ENCODE measurements at places on chromosomes 3 and 15.

DNA sequence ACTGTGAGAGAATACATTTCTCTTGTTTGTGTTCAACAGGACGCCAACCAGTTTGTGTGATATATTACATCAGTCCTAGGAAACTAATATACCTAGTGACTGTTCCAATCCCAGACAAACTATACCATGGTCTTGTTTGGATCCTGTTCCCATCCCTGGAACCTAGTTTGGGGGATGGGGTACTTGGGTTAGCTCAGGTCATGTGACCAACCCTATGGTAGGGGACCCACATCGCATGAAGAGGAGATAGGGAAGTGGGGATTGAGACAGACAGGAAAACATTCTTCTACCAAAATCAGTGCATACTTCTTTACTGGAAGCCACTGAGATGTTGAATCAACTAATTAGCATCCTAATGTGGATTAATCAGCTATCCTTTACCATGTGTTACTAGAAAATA, 146.1 kb downstream of the THSD4 start:
- DNase-seq, result no peak

- peak; percentile 51 for DNase-seq
Measured at GRCh38 chr3:185825639-185826481, 1.0 kb upstream of the IGF2BP2 start.

- DNase-seq, result no peak
Measured at GRCh38 chr3:35680866-35681650, 41.7 kb downstream of the ARPP21 start.

GRCh38 chr15:48060396-48060795, 60.4 kb upstream of the SLC24A5 start:
- DNase-seq, result no peak

DNA sequence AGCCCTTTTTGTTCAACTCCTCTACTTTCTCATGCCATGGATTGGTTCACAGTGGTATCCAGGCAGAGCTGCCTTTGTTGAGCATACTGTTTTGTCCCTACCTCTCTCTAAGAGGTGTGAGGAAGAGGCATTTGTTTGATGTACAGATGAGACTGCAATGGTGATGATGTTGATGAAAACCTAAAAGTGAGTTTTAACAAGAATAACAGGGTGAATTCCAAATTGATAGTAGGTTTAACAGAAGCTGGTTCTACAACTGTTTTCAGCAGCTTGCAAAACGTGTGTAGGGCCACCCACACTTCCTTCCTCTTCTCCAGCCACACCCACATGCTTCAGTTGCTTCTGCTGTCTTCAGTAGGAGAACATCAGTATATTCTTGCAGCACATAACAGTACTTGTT, 10.2 kb downstream of the SNRK start:
- peak; percentile 4 for DNase-seq

DNA sequence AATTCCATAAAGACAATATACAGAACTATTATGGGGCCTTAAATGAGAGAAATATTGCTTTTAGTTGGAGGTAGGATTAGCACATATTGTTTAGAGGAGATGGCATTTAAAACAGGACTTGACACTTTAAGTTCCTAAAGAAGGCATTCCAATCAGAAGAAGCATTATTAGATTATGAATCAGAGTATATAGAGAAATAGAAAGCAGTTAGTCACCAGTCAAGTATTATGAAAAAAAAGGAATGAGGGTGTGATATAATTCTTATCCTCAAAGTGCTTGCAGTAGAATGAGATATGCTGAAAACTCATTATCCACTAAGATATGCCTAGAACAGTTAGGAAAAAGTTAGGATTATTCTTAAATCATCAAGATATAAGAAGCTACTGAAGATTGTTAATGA, 456.2 kb downstream of the ZNF385D start:
- peak; percentile 79 for DNase-seq

GRCh38 chr15:62104846-62105245, 38.1 kb downstream of the C2CD4A start:
- no peak for DNase-seq

GRCh38 chr15:64527263-64527984, 67.0 kb downstream of the ZNF609 start:
- DNase-seq, result peak; percentile 64

DNA sequence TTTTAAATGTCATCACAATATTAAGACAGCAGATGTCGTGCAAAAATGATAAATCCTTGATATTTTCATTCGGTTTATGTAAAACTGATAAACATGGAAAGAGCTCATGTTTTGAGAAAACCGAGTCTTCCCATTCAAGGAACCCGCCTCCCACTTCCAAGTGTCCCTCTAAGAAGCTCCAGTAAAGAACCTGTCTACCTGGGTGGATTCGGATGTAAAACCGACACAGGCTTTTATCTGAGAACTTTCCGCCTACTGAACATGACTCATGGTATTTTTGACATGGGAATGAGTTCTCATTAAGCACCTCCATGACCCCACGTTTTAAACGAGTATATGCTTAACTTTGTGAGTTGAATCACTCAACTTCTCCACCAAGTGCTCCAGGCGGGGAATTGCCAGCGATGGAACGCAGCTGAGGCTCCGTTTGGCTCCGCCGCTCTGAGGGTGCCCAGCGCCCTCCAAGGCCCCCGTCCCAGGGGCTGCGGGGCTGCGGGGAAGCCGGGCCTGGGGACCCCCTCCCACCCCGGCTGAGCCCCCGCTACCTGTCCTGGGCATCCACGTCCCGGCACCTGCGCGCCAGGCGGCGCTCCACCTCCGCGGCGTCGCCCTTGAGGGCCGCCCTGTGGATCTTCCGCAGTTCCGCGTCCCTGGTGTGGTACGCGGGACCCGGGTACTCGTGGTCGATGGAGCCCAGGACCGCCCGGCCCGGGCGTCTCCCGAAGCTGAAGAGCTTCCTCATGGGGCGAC, 119.9 kb downstream of the LMLN start:
- DNase-seq, result no peak

DNA sequence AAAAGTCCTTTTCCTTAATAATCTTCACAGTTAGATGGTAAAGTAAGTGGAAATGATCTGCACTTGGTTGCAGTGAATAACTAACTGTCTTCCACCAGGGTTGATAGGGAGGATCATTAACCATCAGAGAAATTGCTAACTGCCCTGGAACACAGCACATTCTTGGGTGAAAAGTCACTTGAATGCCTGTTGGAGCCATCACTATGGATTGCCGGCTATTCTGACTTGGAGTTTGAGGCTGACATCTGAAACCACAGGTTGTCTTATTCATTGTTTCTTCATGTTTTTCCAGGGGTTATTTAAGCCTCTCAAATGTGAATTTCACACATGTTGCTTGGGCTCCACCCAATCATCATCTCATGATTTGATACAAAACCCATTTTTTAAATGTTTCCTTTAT, 901.4 kb downstream of the MCTP2 start:
- peak; percentile 85 for DNase-seq

DNA sequence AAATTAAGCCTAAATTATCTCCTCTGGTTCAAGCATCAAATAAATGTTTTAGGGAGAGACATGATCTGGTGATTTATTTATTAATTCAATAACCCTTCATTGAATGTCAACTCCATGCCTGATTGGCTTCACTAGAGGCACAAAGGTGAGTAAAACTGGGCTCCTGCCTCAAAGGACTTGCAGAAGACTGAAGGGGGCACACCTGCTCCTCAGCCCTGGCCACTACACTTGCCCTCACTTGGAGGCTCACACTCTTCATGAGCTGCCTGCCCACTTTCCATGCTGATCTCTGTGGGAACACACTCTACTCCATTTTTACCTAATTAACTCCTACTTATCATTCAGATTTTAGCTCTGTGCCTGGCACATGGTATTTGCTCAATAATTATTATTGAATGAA, 84.4 kb upstream of the KCNMB2 start:
- DNase-seq, result no peak

- DNase-seq, result no peak
Measured at GRCh38 chr3:132236701-132237651, 80.2 kb upstream of the ACP3 start.

GRCh38 chr15:100905850-100906249, 13.3 kb upstream of the LRRK1 start:
- no peak for DNase-seq

GRCh38 chr15:81751816-81752545, 293.8 kb downstream of the MEX3B start:
- DNase-seq, result no peak

GRCh38 chr3:57942872-57943283, 65.3 kb upstream of the FLNB start:
- peak; percentile 42 for DNase-seq

DNA sequence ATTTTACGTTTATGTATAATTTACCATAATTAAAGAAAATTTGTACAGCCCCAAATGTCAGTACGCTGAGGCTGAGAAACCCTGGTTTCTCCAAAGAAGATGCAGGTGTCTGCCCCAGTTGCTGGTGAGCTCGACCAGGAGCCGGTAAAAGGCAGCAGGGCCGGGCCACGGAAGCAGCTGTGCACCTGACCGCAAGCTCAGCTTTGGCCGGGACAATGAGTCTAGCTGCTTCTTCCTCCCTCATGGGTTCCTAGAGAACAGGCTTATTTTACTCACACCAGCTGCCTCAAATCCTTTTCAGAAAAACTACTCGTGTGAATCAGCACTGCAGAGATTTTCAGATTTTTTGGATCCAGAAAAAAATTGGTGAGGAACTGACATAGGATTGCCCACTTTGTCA, 18.0 kb upstream of the ZXDC start:
- no peak for DNase-seq

- no peak for DNase-seq
Measured at GRCh38 chr3:46905213-46905560, 27.7 kb downstream of the PTH1R start.

GRCh38 chr3:29512641-29513040, 231.8 kb downstream of the RBMS3 start:
- no peak for DNase-seq

- DNase-seq, result no peak
Measured at GRCh38 chr15:77506311-77507142, 85.8 kb downstream of the HMG20A start.

DNA sequence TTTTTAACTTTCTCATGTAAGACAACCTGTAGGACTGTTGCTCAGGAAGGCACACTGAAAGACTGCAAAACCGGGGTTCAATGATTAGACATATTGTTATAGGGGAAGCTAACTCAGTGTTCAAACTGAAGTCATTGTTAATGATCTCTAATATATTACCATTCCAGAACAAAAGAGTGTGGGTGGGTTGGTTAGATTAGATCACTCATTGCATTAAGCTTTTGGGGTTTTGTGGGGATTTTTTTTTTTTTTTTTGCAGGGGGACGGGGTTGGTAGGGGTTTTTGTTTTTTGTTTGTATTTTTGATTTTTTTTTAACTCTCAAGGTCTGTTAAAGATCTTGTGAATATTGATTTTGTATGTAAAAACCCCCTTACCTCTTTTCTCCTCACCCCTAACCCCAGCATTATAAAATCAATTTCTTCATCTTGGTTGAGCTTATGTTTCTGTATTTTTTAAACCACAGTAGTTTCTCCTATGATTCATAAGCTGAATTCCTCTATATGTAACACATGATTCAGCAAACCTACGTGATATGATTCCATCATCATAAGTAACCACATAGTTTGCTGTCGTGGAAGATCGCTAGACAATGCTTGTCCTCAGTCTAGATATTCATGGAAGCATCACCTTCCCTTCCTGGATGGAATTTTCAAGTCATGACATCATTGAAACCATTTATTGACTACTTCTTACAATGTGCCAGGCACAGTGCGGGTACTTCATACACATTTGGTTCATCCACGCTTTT, 544.1 kb upstream of the MDFIC2 start:
- peak; percentile 97 for DNase-seq

DNA sequence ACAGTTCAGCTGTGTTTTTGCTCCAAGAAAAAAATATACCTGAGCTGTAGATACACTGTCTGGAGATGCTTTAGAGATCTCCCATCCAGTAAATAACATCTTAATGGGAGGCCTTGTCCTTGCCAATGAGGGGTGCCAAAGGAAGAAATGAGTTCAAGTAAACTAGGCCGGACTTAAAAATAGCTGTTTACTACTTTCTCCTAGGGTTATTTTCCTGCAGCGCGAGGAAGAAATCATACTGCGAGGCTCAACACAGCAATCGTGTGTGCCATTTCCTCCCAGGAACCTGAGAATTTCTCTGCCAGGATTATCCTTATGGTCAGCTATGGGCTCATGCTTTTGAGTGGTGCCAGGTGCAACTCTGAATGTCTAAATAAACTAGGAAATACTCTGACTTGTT, 71.9 kb downstream of the CMTM8 start:
- no peak for DNase-seq

DNA sequence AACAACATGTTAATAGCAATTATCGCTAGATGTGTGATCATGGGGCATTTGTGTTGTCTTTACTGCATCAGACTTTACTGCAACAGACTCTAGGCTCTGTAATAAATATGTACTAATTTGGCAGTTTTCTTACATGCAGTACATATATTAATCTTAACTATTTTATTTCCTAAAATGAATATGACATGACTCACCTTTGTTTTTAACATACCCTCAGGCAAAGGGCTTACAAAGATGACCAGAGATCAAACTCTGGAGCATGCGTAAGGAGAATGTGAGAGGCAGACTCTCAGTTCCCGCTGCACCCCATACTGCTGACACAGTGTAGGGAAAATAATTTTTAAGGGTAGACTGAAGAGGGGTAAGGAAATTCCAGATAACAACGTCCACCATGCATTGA, 7.2 kb upstream of the FAM174B start:
- no peak for DNase-seq

- peak; percentile 46 for DNase-seq
Measured at GRCh38 chr3:169264711-169265110, 398.8 kb downstream of the MECOM start.

- DNase-seq, result no peak
Measured at GRCh38 chr3:146227486-146227885, 23.4 kb downstream of the PLSCR4 start.

DNA sequence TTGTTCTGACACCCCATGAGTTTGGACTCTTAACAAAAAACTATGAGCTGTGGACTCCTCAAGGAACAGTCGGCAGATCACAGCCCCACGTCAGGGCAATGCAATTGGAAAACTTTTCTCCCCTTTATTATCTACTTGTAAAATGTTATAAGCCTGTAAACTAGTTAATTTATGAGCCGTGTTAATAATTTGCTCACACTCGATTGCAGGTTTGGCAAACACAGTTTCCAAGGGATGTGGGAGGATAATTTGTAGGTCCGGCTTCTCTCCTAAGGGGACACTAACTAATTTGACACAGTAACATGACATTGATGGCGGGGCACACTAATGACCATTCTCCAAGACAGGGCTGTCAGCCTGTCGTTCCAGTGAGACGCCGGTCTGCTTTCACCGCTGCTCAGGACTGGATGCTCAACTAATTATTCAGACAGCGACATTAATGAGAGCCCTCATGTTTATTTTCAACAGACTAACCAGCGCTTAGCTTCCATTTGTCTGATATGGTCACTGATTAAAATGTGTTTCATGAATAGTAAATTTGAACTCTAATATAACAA, 222.1 kb downstream of the FOXP1 start:
- DNase-seq, result no peak

GRCh38 chr3:66738625-66739365, 238.0 kb upstream of the LRIG1 start:
- DNase-seq, result peak; percentile 89

- no peak for DNase-seq
Measured at GRCh38 chr3:16337856-16338540, 73.0 kb downstream of the OXNAD1 start.

GRCh38 chr3:196821806-196822355, 45.8 kb upstream of the SENP5 start:
- DNase-seq, result no peak

All from fibroblast of skin of back (primary cell).